ENCODE measurements at places on chromosomes 12 and 14. TPM values are rescaled to one million over a fixed set of nuclear protein-coding genes. Genes with fewer than 3 reads are reported as not detected.
A peak's percentile ranks its signal among the peaks of the same experiment; 100 is the strongest.

GRCh38 chr14:61192989-61193388 lies 88.1 kb downstream of the TMEM30B start:
- no peak overlapping the region for H3K27ac ChIP-seq
- peaks cover 21% of the 10 kb centered on the region for H3K27me3 ChIP-seq
- no peaks in the 10 kb centered on the region for H3K36me3 ChIP-seq
- no peak for DNase-seq
- H3K4me3 ChIP-seq: no peak overlapping the region

- H3K27ac ChIP-seq: no peak overlapping the region
- no peak for DNase-seq
- no peak overlapping the region for H3K4me3 ChIP-seq
- no peaks in the 10 kb centered on the region for H3K36me3 ChIP-seq
Measured at GRCh38 chr14:52235434-52235833, 32.1 kb upstream of the PTGDR start.

GRCh38 chr12:93567174-93567573 lies 5.3 kb upstream of the SOCS2 start:
- no peak overlapping the region for H3K27ac ChIP-seq
- DNase-seq: no peak
- H3K27me3 ChIP-seq: peaks cover 15% of the 10 kb centered on the region
- no peak overlapping the region for H3K4me3 ChIP-seq
- H3K4me1 ChIP-seq: peaks cover under 1% of the 10 kb centered on the region

DNA sequence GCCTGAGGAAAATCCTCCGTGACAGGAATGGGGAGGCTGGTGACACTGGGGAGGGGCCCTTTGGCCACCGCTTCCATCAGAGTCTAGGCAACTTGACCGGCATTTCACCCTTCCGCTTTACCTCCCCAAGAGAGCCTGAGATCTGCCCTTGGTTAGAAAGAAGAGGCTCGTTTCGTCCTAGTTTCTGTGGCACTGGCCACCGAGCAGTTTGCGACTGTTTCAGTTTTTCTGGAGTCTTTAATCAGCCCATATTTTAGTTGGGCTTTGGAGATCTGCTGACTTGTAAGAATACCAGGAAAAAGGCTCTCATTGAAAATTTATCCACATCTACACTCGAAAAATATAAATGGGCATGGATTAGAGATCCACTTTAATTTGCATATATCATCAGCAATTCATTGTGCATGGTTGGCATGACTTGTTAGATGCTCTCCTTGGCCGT lies 414 bp upstream of the ANKS1B start:
- H3K4me1 ChIP-seq: no peaks in the 10 kb centered on the region
- no peak for DNase-seq
- H3K27ac ChIP-seq: peak overlapping the region; percentile 79
- no peaks in the 10 kb centered on the region for H3K36me3 ChIP-seq
- peaks cover 10% of the 10 kb centered on the region for H3K27me3 ChIP-seq

DNA sequence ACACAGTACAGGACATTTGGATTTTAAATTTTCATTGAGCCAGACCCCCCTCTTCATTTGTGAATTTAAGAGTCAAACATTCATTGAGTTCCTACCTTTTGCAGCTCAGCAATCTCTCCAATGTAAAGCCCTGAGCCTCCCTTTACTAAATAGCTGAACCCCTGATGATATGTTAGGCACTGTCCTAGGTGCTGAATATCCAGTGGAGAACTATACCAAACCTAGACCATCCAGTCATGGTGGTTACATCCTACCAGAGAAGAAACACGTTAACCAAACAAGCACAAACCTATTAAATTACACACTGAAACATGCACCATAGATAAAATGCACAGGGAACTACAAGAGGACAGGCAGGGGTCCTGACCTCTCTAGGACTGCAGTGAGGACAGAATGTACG lies 1585.3 kb upstream of the TMEM132C start:
- H3K27me3 ChIP-seq: no peaks in the 10 kb centered on the region
- no peak overlapping the region for H3K4me3 ChIP-seq
- DNase-seq: no peak
- H3K36me3 ChIP-seq: no peaks in the 10 kb centered on the region
- H3K4me1 ChIP-seq: no peaks in the 10 kb centered on the region
- no peak overlapping the region for H3K27ac ChIP-seq

KLHL33 gene
- total RNA-seq: 0.57 TPM

SIVA1 gene
- total RNA-seq: 282 TPM
